Activated naive CD8-positive, alpha-beta T cell treated with anti-CD3 and anti-CD28 coated beads for 36 hours (primary cell): ENCODE measurements at places on chromosomes 2 and 18. TPM values are rescaled to one million over a fixed set of nuclear protein-coding genes. Genes with fewer than 3 reads are reported as not detected.

DNA sequence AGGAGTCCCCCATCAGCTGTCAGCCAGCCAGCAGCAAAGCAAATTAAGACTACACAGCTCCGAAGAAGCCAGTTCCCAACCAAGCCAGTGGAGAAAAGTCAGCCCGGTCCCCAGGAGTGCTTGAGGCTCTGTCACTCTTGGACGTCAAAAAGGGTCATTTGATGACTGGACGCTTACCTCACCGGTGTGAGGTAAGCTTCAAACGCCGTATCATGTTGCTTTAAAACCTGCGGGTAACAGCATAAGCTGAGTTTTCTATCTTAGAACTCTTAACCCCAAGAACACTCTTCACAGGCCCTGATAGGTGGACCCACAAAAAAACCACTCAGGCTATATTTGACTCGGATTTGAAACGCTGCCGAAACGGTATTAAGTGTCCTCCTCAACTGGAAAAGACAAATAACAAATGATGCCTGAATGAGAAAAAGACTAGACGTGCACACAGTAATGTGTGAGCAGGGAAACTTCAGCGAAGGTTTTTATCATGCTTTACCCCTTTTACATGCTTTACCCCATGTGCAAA lies 682 bp upstream of the LNPK start:
- DNase-seq: no peak

DNA sequence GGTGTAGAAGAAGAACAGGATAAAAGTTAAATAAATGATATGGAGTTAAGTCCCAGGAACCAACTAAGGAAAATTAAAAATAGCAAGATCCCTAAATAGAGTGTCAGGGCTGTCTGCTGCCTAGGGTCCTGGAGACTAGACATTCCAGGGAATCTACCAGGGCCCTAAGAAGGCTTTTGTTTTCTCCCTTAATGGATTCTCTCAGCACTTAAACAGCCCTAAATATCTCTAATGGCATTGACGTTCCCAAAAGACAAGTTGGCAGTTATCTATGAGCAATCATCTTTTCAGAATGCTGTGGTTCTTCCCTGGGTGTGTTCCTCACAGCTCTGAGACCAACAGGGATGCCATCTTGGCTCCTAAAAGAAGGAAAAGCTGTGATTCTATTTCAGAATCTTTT lies 616.3 kb downstream of the EPHA4 start:
- no peak for DNase-seq

- no peak for DNase-seq
These were observed 8.2 kb downstream of the OLA1 start for GRCh38 chr2:174240097-174240496.

GRCh38 chr2:233135421-233135820 lies 75.3 kb downstream of the INPP5D start:
- no peak for DNase-seq

DNA sequence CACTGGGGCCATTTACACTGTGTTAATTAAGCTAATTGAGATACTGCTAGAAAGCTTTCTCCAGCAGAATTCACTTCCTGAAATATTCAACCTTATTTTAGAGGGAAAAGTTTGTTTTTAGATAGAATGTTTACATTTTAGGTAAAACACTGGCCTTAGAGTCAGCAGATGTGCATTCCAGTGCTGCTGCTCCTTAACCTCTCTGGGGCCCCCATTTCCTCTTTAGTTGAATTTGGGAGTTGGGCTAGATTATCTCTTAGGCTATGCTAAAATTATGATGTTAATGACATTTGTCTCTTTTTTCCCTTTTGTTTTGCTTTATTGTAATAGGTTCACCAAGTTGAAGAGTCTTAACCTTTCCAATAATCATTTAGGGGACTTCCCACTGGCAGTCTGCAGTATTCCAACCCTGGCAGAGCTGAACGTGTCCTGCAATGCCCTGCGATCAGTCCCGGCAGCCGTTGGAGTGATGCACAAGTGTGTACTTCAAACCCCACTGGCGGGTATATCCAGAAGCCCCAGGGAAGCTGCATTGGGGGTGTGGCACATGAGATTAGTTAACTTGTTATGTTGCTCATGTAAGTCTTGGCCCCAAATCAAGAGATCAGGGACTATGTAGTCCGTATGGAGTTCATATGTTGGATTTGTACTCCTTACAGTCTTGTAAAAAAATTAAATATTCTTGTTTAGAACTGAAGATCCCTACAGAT lies 179.5 kb downstream of the PHLPP1 start:
- DNase-seq: no peak

DNA sequence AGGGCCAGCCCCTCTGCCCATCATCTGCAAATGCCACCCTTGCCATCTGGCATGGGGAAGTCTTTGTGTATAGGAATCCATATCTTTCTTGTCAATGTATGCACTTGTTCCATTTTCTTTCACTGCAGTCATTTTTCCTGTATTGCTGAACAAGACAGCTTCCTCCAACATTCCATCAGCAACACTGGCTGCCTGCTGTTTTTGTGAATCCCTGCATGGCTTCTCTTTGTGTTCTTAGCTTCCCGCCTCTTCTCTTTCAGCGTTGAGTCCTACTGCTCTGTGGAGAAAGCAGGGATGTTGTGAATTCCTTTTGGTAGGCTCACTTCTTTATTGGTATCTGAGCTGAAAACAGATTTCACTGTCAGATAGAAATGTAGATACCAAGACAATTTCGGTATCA lies 150.0 kb downstream of the LPIN1 start:
- DNase-seq: no peak

- DNase-seq: no peak
These were observed 64.1 kb downstream of the CHRNA1 start for GRCh38 chr2:174699993-174700766.

- DNase-seq: no peak
These were observed 51.8 kb downstream of the COA5 start for GRCh38 chr2:98556344-98557033.

DNA sequence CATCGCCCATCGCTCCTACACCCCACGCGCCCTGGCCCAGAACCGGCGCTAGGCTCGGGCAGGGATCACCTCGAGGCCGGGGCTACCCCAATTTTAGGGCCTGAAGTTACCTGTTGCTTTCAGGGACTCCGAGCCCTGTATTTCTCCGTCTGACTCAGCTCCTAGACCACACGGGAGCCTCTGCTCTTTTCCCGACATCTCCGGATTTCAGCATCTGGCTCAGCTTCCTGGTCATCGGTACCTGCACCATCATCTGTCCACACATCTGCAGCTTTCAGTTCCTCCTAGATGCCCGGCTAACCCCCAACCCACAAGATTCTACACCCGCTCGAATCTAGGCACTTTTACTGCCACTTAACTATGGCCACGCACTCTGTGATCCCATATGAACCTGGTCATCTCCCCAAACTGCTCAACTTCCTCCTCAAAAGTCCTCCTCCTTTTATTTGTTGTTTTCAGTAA lies 12.1 kb upstream of the HMSD start:
- no peak for DNase-seq

- no peak for DNase-seq
These were observed 69.8 kb downstream of the TNS1 start for GRCh38 chr2:217932803-217933616.

DNA sequence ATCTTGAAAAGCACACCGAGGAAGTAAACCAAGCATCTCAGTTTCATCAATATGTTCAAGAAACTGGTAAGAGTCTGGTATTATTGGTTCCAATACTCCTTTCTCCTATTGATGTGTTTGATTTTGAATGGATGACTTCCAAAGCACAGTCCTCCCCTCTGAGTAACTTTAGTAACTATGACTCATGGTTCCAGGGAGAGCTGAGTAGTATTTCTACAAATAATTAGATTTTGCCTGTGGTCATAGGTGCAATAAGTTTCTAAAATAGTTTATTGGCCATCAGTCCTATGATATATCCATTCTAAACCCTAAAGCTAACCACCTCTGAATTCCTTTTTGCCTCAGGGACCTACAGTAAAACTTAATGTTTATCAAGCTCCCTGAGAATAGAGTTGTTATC lies 352.4 kb downstream of the XIRP2 start:
- DNase-seq: no peak

The SLC5A7 gene
- not detected for total RNA-seq

The SERPINB13 gene
- not detected for total RNA-seq

The SMAD4 gene
- 59.5 TPM for total RNA-seq

The NEU2 gene
- not detected for total RNA-seq

The TRIM43B gene
- not detected for total RNA-seq
